ENCODE measurements at places on chromosomes 16 and 17.

DNA sequence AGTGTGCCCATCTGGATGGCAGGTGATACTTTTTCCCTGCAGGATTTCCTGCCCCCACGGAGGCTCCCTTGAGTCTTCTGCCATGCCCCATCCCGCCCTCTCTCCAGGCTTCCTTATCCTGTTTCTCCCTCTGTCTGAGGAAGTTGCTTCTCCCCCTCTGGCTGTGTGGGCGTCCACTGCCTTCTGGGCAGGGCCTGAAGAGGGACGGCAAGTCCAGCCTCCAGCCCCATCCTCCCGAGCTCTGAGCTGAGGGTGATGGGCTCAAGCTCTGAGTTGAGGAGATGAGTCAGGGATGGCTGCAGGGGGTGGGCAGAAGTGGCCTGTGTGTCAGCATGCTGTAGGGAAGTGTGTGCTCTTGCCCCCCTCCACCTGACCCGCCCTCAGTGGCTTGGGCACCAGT lies 14.2 kb upstream of the RAP1GAP2 start:
- no peak for DNase-seq

GRCh38 chr17:31532526-31532925 lies 141.1 kb downstream of the RAB11FIP4 start:
- DNase-seq: no peak

DNA sequence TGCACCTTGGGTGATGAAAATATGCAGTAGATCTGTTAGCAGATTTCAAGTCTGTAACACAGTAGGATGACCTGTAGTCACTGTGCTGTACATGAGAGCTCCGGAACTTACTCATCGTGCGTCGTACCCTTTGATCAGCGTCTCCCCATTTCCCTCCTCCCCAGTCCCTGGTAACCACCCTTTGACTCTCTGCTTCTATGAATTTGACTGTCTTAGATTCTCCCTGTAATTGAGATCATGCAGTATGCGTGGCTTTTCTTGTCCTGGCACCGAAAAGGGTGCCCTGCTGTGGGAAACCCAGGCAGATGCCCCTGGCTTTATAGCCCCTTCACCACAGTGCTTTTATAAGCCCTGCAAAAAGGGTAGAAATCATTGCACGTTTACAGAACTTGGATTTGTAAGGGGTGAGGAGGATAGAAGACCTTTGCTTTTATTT lies 20.5 kb downstream of the CLEC16A start:
- no peak for DNase-seq

GRCh38 chr16:19522760-19523159 lies 862 bp upstream of the GDE1 start:
- no peak for DNase-seq

- no peak for DNase-seq
Observed at GRCh38 chr16:11141409-11142260, 114.4 kb downstream of the SOCS1 start.

DNA sequence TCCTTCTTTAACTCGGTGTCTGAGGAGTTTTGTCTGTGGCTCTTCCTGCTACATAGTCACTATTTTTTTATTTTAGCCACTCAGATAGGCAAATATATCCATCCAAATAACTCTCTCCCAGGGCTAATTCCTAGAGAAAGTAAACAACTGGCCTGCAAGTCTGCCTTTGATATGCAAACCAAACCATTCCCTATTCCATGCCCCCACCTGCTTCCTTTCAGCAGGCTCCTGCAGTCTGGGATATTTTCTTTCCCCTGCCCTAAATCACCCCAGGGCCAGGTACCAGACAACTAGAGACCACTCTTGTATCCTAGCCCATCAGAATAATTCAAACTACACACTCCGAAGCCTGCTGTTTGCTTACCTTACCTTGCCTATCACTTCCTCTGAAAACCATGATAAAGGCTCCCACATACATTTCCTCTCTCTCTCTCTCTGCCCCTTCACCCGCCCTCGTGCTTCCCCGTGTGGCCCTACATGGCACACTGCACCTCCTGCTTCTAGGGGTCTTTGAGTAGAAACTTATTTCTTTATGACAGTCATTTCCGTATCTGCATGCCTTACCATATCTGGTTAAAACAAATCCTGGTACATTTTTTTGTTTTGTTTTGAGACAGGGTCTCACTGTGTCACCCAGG lies 8.3 kb downstream of the CD300H start:
- no peak for DNase-seq

- DNase-seq: no peak
Observed at GRCh38 chr17:65018610-65019316, 37.8 kb downstream of the GNA13 start.

DNA sequence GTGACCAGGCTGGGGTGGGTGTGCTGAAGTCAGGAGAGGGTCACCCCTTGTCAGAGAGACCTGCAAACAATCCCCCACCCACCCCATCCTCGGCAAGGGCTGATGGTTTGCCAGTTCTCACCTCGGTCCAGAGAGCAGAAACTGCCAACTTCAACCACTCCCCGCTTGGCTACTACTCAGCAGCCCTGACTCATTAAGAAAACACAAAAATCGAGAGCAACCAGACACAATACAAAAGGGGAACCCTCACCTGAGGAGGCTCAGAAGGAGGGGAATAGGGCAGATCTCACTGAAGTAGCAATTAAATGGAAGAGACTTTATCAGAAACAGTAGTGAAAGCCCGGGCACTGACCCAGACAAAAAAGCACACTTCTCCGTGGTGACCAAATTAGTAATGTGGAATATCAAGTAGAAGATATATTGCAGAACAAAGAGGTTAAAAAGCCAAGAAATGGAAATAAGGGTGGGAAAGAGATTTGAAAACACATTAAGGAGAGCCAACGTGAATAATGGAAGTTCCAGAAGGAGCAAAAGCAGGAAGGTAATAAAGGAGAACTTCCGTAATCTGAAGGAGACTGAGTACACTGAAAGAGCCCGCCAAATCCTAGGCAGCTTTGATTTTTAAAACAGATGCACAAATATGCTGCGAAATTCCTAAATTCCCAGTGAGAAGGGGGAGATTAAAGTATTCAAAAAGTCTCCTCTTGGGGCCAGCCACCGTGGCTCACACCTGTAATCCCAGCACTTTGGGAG lies 23.6 kb downstream of the CENPV start:
- DNase-seq: peak; percentile 44

GRCh38 chr17:63452046-63452961 lies 6.2 kb upstream of the CYB561 start:
- DNase-seq: no peak

- DNase-seq: peak; percentile 81
Observed at GRCh38 chr16:23491490-23492391, 18.6 kb downstream of the GGA2 start.

DNA sequence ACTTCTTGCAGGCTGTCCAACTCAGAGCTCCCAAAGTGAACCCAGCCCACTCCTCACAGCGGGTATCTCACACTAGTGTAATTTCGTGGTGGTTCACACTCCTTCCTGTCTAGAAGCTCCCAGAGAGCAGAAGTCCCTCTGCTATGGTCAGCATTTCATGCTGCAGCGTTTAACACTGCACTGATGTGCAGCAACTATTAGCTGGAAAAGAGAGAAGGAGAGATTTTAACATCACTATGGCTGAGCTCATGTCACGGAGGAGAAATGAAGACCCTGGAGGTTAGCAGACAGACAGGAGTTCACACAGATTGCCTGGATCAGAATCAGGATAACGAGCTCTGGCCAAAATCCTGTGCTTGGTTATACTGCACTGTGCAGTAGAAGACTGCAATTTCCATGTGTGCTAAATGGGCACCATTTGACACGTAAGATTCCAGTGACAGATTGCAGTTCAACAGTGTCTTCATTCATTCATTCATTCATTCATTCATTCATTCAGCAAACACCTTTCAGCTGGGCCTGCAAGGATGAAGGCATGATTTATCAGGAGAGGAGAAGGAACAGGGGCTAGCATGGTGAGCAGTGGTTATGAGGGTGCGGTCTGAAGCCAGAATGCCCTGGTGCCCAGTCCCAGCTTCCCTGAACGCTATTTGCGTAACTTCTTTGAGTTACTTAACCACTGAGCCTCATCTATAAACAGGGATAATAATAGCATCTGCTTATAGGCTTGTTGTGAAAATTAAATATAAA lies 5.3 kb upstream of the CCL1 start:
- no peak for DNase-seq

GRCh38 chr16:24635900-24636610 lies 93.4 kb upstream of the TNRC6A start:
- peak; percentile 99 for DNase-seq

- no peak for DNase-seq
Observed at GRCh38 chr17:61330174-61331150, 69.2 kb upstream of the TBX2 start.

GRCh38 chr17:2718150-2718938 lies 6.8 kb upstream of the CLUH start:
- no peak for DNase-seq

DNA sequence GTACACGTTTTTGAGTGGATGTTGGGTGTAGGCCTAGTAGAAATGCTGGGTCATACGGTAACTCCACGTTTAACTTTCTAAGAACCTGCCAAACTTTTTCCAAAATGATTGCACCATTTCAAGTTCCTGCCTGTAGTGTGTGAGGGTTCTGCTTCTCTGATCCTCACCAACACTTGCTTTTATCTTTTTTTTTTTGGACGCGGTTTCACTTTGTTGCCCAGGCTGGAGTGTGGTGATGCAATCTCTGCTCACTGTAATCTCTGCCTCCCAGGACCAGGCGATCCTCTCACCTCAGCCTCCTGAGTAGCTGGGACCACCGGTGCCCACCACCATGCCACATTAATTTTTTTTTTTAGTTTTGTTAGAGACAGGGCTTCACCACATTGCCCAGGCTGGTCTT lies 23.5 kb downstream of the ZNF750 start:
- no peak for DNase-seq

DNA sequence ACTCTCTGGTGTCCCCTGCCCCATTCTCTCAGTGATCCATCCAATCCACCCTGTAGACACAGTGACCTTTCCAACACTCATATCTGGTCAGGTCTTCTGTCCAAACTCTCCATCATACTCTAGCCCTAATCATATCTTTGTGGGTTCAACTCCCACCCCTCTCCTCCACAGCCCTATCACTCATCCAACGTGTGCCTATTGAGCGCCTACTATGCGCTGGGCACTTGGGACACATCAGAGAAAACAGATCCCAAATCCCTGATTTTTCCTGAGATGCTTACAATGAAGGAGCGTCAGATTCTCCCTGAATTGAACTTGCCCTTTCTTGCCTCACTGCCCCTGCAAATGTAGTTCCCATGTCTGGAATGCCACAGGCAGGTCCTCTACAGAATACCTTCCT lies 1.8 kb downstream of the DCTPP1 start:
- no peak for DNase-seq

Data from ACHN (cell line).